ENCODE measurements at places on chromosomes 12 and 14.

- DNase-seq, result no peak
Observed at GRCh38 chr12:47190271-47190750, 110.6 kb upstream of the AMIGO2 start.

- DNase-seq, result no peak
Observed at GRCh38 chr12:130862161-130862560, 9.7 kb upstream of the RAN start.

- DNase-seq, result peak; percentile 59
Observed at GRCh38 chr14:70020352-70021170, 141.3 kb downstream of the SMOC1 start.

DNA sequence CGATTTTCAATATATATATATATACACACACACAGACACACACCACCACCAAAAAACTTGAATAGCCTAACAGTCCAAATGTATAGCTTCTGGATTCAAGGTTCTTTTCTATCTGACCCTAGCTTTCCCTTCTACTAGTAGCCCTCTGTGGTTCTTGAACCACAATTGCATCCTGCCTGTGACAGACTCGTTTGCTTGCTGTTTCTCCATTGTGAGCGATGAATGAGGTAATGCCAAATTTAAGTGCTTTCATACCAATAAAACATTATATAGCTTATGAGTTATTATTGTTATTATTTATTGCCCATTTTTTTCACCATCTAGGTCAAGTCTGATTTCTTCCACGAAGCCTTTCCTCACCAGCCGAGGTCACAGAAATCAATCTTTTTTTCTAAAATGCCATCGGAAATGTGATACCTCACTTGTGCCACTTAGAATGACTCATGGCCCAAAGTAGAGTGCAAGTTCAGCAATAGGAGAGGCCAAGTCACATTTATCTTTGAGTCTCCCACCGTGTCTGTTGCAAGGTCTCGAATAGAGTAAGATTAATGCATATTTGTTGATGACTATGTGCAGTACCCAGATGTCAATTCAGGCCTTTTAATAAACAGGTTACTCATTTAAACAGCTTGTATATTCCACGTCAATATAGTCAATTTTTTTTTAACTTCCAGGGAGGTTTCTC, 1015.8 kb upstream of the SEL1L start:
- DNase-seq, result no peak

DNA sequence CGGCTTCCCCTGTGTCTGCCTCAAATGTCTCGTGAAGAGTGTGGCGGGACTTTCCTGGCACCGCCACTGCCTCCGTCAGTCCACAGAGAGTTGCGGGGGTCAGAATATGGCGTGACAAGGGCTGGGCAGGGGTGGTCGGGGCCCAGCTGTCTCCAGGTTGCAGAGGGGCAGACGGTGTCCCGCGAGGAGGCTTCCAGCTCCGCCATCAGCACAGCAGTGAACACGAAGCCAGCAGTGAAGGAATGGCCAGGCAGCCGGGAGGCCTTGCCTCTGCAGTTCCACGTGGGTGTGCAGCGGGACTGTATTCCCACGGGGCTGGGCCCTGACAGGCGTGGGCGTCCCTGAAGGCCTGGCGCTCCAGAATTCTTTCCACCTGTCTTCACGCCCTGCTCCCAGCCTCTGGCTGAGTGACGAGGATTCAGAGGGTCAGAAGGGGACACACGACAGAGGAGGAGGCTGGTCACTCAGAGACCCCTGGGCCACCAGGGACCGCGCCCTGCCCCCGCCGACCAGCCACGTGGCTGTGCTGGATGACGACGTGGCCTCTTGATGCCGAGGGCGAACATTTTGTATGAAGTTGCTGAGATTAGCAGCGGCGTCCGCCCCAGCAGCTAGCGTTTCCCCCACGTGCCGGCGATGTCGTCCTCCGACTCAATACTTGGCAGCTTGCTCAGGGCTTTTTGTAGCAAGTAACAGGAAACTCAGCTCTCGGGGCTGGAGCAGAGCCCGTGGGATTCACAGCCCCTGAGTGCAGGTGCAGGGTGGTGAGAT, 25.0 kb upstream of the GALNT9 start:
- no peak for DNase-seq

DNA sequence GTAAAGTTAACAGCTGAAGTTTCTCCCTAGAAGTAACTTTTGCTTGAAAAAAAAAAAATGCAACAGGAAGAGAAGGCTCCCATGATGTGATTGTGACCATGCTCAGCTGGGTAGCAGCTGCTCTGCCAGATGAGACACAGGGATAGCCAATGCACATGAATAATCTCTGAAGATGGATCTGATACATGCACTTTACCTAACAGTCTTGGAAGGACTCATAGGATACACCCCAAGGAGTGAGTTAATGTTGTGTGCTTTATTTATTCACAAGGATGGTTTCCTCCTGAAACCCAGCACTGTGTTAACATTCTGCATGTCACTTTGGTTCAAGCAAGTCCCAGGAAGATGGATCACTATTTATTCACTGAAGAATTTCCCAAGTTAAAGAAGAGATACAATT, 46.5 kb downstream of the NDUFA12 start:
- no peak for DNase-seq

GRCh38 chr14:69540654-69541335, 33.9 kb downstream of the CCDC177 start:
- no peak for DNase-seq

GRCh38 chr12:106258226-106258625, 10.4 kb upstream of the CKAP4 start:
- no peak for DNase-seq

DNA sequence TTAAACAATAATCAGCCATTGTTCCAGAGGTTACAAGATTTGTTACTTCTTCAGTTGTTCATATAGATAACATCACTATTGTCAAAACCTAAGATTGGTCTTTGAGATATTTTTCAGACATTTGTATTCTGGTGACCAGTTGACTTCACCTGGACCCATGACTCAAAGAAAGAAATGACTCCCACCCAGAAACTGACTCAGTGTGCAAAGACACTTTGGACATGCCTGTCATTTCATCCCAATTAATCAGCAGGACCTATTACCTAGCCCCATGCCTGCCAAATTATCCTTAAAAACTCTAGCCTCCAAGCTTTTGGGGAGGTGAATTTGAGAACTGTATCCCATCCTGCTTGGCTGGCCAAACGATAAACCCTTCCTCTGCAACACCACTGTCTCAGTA, 27.7 kb upstream of the TSPAN11 start:
- no peak for DNase-seq

DNA sequence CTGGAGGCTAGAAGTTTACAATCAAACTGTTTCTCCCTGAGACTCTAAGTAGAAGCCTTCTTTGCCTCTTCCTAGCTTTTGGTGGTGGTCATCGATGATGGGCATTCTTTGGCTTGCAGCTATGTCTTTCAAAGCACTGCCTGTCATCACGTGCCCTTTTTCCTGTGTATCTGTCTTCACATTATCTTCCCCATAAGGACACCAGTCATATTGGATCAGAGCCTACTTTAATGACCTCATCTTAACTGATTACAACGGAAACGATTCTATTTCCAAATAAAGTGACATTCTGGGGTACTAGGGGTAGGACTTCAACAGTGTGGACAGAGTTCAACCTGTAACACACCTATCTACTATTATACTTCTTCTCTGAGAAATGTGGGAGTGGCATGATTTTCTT, 31.1 kb upstream of the IFNG-AS1 start:
- DNase-seq, result no peak

DNA sequence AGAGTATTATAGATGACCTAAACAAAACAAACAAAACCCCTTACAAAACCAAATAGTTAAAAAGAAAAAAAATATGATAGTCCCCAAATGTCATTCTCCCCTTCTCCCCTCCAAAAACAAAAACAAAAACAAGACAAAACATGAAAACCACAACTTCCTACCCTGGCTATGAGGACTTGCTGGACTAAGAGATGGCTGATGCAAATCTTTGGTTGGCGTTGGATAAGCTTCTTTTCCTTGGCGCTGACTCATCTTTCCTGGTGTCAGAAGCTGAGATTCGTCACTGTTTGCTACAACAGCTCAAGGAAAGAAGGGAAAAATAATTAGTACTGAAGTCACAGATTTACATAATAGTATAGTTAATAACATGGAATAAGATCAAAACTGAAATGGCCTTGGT, 102.5 kb upstream of the BBS10 start:
- peak; percentile 8 for DNase-seq

GRCh38 chr12:120903412-120904196, 554 bp downstream of the SPPL3 start:
- DNase-seq, result peak; percentile 66

DNA sequence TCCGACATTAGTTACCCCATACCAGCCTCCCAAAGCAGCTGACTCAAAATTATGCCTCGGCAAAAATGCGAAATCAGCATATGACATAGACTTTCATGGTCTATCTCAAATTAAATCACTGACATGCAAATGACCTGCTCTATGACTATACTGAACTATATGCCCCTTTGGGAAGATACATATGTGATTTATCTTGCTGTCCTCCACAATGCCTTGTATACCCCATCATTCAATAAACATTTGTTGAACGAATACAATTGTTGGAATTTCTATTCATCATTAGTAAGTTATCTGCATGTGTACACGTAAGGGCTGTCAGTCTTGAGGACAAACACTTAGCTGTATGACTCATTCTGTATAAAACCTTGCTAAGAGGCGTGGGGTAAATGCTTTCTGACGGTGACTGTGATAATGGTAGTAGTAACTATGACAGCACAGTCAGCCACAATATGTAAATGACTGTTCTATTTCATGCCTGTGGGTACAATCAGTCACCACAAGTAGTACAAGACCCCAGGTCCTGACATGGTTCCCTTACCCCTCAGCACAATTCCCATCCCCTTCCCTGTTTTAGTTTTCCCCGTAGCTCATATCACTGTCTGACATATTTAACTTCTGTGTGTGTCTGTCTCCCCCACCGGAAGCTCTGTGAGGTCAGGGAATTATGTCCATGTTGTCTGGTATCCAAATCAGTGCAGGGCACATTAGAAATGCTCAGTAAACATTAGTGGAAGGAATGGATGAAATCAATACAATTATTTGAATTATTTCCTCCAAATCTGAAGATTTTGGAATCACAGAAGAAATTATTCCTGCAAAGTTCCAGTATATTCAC, 42.8 kb downstream of the STXBP6 start:
- DNase-seq, result no peak

- peak; percentile 41 for DNase-seq
Observed at GRCh38 chr14:23551266-23552028, at the start of gene ZFHX2. ZFHX2 (minus strand) TSS chr14:23551765; CDS start chr14:23535325, 16,440 bp downstream.

- DNase-seq, result no peak
Observed at GRCh38 chr12:25950329-25951115, 8.0 kb upstream of the RASSF8 start.

- peak; percentile 63 for DNase-seq
Observed at GRCh38 chr14:65033181-65033580, 46.5 kb downstream of the FNTB start.

DNA sequence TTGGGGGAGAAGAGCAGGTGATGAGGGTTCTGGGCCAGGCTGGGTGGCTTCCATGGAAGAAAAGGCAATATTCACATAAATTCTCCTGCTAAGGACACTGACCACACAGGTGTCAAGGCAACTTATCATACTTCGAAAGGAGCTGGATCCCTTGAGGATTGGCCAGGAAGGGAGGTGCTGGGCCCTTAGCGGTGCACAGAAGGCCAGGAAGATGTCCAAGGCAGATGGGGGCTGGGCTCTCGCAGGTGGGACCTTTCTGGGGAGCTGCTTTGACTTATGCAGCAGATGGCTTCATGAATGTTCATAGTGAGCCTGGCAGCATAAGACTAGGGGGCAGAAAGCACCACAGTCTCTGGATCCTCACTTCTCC, 3.9 kb downstream of the CD63 start:
- no peak for DNase-seq

DNA sequence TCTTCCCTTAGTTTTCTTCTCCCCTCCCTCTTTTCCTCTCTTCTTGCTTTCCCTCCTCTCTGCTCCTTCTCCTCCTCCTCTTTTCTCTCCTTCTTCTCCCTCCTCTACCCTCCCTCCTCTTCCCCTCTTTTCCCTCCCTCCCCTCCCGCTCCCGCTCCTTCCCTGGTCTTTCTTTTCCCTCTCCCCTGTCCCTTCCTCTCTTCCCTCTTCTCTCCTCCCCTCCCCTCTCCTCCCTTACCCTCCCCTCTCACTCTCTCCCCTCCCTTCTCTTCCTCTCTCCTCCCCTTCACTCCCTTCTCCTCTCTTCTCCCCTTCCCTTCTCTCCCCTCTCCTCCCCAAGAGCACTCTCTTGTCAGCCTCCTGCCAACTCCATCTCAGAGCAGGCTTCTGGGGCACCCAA, 17.4 kb upstream of the FBXO21 start:
- DNase-seq, result no peak

DNA sequence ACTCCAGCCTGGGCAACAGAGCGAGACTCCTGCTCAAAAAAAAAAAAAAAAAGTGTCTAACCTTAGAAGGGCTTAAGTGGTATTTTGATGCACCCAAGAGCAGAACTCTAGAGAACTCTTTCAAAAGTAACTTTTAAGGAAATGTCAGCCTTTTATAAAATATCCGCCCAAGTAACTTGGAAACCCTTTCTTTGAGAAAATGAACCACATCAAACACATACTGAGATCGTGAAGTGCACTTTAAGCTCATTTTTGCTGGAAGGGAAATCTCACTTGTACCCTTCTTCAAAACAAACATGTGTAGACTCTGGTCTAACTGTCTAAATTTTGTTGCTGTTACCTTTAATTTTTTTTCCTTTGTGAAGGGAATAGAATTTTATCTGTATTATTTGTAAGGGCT, 5.5 kb downstream of the C12orf56 start:
- no peak for DNase-seq

GRCh38 chr12:101772012-101772775, 32.9 kb upstream of the SYCP3 start:
- DNase-seq, result no peak

DNA sequence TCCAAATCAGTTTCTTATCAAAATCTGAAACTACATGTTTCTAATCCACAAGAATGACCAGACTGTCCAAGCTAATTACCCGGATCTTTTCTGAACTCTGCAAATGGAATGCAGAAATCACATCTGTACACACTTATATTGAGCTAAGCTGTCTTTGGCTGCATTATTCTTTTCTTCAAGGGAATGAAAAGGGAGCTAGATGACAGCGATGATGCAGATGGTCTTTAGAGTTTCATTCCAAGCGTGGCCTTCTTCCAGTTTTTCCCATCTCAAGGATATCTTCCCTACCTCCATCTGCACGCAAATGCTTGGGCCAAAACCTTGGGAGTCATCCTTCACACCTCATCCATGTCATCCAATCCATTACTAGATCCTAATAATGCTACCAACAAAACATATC, 12.6 kb downstream of the KCNH5 start:
- DNase-seq, result no peak

DNA sequence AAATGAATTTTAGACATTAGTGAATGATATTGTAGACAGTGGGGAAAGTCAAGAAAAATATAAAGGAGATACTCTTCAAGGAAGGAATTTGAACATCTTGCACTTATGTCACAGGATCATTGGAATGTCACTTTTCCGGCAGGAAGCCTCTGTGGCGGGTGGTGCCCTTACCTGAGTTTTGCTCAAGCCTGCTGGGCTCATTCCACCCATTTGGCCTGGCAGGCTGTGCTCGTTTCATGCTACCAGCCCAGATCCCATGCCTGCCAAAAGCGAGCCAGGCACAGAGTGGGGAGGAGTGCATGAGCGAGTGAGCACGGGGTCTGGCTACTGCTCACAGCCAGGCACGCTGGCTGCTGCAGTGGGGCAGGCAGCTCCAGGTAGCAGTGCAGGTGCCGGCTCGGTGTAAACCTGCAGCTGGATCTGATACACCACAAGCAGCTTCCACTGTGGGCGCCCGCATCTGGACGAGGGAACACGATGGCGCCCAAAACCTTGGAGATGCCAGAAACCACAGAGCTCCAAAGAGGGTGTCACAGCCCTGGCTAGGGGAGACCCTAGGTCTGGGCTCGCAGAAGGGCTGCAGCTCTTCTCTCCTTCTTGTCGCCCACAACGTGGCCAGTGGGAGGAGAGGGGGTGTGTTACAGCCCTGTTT, 28.7 kb upstream of the YAF2 start:
- no peak for DNase-seq

GRCh38 chr12:127538316-127538715, 728.7 kb upstream of the TMEM132C start:
- DNase-seq, result no peak
